NCI-H748 treated with DMSO at 0.1 percent for 48 hours (cell line): ENCODE measurements at places on chromosomes 3 and 15.

- DNase-seq = no peak
Measured at GRCh38 chr15:50993598-50993997, 85.1 kb downstream of the AP4E1 start.

- no peak for DNase-seq
Measured at GRCh38 chr15:83144771-83145170, 37.3 kb downstream of the TM6SF1 start.

- no peak for DNase-seq
Measured at GRCh38 chr3:174303907-174304560, 555.1 kb upstream of the NAALADL2 start.

- DNase-seq = no peak
Measured at GRCh38 chr15:69018951-69019350, 4.5 kb downstream of the NOX5 start.

GRCh38 chr3:20742903-20743552 lies 557.0 kb upstream of the SGO1 start:
- DNase-seq = no peak

DNA sequence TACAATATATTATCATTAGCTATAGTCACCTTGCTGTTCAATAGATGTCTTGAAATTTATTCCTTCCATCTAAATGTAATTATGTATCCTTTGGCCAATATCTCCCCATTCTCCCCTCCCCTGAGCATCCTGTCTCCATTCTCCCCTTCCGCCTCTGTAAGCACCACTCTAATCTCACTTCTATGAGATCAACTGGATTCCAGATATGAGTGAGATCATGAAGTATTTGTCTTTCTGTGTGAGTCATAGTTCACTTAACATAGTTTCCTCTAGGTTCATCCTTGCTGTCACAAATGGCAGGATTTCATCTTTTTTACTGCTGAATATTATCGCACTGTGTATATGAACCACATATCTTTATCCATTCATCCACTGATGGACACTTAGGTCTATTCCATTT lies 148.8 kb upstream of the NDN start:
- no peak for DNase-seq

GRCh38 chr15:100687582-100688141 lies 85.3 kb downstream of the ASB7 start:
- DNase-seq = no peak

DNA sequence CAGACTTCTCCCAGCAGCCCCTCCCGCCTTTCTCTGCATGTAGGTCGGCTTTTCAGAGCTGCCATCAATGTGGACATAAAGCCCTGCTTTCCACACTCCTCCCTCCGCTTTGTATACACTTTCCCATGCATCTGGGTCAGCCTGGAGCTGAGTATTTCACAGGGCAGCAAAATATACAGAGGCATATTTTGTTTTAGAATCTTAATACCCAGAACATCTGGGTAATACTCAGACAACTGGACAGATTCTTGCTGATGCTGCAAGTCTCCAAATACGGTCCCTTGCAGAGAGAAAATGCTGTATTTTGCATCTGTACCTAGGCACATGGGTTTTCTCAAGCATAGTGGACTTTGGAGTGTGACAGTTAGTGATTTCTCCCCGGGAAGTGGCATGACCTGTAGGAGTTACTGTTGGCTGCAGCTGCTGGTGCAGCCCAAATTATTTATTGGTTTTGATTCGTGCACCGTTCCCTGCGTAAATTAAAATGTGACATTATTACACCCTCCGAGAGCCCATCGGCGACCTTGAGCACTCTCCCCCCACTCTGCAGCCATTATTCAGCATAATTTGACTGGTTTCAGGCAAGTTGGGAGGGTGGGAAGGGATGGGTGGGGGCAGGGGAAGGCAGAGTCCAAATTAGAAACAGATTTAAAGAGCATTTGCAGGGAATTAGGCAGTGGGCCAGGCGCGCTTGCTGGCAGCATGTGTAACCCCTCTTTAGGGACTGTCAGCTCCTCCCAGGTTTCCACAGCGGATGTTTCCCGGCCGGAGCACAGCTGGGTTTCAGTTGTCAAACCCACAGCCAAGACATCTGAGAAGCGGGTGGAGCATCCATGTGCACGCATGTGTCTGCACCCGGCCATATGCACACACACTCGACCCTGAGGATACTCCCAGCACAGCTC lies 100.8 kb downstream of the CPN2 start:
- no peak for DNase-seq

DNA sequence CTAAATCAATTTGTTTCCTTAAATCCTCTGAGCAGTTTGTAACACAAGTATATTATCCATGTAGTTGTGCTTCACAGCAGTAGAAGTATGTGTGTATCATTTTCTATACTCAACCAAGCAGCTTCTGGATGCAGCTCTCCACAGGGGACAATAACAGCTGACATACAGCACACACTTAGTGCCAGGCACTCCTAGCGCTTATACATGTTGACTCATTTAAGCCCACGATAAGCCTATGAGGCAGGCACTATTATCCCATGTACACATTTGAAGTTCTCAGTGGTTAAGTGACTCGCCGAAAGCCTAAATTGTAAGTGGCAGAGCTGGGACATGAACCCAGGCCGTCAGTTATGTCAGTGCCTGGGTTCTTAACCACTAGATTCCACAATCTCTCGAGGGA lies 20.3 kb upstream of the LPP start:
- DNase-seq = no peak

DNA sequence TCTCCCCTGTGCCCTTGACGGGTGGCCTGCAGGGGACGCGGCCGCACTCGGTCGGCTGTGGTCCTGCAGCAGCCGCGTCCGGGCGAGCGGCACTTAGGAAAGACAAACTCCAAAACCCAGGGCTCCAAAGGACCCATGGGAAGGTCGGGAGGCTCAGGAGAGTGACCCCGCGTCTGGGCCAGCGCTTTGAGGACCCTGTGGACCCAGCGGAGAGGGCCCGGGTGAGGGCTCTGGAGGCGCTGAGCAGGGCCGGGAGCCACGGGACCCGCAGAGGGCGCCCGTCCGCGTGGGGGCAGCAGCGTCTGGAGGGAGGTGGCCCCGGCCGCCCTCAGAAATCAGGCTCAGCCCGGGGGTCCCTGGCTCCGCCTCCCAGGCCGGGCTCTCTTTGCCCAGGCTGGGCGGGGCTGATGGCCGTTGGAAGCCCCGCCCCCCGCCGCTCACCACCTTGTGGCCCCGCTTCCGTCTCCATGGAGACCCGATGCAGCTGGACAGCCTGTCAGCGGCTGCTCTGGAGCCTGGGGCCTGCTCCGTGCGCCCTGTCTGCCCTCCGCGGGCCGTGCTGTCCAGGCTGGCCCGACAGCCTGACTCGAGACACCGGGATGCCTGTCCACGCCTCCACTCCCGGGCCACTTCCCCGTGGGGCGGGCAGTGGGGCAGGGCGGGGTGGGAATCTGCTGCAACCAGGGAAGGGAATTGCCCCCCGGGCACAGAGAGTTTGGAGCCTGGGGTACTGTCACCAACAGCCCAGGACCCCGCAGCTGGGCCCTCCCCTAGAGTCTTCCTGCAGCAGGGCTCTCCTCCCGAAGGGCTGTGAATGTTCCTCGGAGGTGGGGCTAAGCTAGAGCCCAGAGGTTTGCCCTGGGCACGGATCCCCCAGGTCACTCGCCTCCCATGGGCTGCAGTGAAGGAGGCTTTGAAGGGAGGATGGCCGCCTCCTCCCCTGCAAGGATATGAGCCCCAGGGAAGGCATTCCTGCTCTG lies 34.8 kb upstream of the RPL32 start:
- DNase-seq = no peak

DNA sequence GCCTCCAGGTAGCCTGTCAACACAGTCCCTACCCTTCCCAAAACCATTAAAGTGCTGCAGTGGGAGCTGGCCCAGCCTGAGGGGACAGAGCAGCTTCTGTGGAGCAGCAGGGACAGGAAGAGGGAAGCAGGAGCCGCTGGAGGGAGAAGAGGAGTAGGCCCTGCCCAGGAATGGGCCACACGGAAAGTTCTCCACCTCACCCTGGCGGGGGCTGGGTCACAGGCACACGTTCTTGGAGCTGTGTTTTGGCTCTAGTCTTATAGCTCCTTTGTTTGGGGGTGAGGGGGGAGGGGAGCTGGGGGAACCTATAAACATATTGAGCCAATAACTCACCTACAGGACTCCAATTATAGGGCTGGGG lies 508.6 kb downstream of the SHQ1 start:
- no peak for DNase-seq

GRCh38 chr15:69131362-69132220 lies 28.8 kb upstream of the GLCE start:
- DNase-seq = no peak

DNA sequence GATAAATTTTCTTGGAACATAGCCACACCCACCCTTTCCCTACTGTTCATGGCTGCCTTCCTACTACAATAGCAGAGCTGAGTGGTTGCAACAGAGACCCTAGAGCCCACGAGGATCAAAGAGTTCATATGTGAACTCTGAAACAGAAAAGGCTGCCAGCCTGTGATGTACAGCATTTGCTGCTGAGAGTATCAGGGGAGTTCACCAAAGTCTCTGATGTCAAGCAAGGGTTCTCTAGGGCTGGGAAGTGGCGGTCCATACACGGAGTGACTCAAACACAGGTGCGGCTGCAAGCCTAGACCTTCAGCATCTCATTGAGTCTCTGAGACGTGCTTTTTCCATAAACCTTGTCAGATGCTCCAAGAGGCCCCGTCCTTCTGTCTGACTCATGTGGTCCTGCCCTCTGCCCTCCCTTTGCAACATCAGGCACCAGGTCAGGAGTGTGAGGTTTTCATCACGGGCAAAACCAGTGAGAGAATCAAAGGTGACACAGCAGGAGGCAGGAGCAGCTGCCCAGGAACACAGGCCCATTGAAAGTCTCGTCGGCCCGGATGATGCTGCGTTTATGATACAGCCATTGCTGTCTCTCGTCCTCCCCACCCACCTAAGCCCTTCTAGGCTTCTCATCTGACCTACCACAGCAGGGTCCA lies 42.9 kb downstream of the PCSK6 start:
- no peak for DNase-seq

DNA sequence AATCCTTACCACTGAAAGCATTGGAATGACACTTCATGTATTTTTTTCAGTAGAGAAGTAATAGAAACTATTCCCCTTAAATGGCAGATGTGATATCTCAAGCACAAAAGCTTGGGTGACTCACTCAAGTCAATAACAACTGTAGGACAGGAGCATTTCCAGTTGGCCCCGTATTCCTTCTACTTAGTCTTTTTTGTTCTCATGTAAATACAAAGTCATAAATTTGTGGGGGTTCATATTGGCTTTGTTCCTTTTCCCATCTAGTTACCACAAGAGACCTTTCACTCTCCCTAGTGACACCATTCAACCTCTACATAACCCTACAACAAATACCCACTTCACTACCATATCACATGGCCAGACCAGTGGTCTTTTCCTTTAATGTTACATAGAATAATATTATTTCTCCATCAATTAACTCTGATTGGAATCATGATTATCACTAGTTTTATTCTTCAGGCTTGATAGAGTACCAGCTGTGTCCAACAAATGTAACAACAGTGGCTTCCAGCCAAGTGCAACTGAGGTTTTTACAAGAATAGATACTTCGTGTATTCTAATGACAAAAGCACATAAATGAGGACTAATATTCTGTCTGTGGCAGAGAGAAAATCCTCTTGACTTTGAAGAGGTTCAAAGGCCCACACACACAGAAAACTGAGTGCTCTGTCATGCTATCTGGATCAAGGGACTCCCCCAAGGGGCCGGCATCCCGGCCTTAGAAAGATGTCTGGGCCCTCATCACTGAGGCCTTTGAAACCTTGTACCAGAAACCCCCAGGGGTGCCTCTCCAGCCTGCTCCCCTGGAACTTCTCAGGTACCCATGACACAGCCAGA lies 94.0 kb upstream of the THBS1 start:
- DNase-seq = no peak

DNA sequence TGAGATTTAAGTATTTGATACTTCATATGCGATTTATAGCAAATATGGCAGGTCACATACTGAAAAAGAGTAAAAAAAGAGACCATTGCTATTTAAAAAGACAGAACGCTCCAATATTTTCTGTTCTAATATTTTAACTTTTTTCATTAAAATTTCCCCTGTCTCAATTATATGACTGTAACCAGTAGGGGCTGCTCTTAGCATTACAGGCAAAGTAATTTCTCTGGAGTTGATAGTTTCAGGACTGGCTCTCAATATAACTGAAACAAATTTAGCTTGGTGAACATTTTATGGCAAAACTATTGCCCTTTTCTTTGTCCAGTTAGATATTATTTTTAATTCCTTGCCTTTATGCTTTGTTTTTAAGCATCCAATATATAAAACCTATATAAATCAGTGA lies 286.3 kb upstream of the ROBO2 start:
- DNase-seq = peak; percentile 16

DNA sequence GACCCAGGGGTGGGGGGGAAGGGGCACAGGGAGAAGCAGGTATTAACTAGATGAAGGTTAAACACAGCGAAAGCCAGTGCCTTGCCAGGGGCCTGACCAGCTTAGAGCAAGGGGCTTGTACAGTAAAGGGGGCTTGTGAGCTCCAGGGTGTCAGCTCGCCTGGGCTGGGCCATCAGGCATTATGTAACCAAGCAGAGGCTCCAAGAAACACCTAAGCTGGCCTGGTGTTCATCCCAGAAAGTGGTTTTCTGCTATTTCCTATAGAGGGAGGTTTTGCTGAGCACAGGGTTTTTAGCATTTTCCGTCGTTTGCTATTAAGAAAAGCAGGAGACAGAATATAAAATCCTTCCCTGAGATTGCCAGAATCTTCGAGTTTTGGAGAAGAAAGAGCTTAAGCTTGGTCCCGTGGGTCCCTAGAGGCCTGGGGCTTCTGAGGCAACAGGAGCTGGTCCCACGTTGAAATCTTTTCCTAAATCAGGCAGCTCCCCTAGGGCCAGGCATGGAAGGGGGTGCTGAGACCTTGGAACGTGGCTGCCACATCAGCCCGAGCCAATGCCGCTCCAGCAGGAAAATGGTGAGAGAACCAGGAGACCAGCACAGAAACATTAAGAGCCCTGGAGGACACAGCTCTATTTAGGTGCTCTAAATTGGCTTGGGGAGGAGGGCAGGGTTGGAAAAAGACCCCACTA lies 71.4 kb downstream of the ISG20 start:
- no peak for DNase-seq

DNA sequence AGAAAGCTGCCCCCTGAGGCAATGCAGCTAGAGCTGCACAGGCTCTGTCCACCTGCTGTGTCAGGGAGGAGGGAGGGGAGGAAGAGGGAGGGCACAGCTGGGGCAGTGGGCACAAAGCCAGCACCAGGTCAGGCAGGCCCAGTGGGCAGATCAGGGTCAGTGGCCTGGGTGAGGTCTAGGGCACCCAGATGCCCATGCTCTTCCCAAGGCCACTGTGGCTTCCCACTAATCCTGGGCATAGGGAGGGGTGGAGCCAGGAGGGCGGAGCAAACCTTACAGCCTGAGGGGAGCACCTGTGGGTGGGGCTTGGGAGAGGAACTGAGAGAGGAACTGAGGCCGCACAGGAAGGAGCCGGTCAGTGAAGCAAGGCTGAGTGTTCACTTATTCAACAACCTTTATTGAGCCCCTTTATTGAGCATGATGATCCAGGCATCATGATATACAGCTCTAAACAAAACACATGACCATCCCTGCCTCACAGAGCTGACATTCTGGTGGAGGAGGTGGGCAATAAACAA lies 55.0 kb downstream of the RHCG start:
- no peak for DNase-seq

- DNase-seq = no peak
Measured at GRCh38 chr3:64438812-64439211, 213.5 kb upstream of the PRICKLE2 start.

GRCh38 chr15:100018191-100018590 lies 285.0 kb upstream of the LYSMD4 start:
- DNase-seq = no peak

- no peak for DNase-seq
Measured at GRCh38 chr3:121654493-121655385, 6.0 kb downstream of the HCLS1 start.

GRCh38 chr15:36358094-36358493 lies 221.3 kb upstream of the CDIN1 start:
- no peak for DNase-seq

GRCh38 chr3:58274027-58274614 lies 31.9 kb upstream of the RPP14 start:
- DNase-seq = no peak
